ENCODE measurements at places on chromosomes 16 and 17. TPM values are rescaled to one million over a fixed set of nuclear protein-coding genes. Genes with fewer than 3 reads are reported as not detected.

- H3K27ac ChIP-seq, result no peak overlapping the region
- no peaks in the 10 kb centered on the region for H3K27me3 ChIP-seq
- DNase-seq, result no peak
- peaks cover 2% of the 10 kb centered on the region for H3K4me1 ChIP-seq
Measured at GRCh38 chr17:19415311-19415710, 4.3 kb downstream of the RNF112 start.

Gene CD300A
- 2.4 TPM for total RNA-seq

Gene B4GALNT2
- total RNA-seq, result not detected

DNA sequence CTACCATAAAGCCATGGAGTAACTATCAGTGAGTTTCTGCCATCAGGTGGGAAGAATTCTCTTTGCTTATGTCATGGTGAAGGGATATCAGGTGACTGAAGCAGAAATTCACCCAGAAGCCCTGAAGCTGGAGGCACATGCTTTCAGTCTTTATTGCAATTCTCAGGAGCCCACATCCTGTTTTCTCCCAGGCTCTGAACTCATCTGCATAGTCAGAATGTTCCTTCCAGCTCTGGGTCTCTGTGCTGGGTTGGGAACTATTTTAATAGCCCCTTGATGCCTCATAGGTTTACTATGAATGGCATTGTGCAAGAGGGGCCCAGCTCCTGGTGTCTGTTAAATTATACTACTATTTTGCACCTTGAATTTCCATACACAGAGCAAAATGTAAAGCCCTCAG lies 198.4 kb upstream of the SOX9 start:
- H3K4me3 ChIP-seq, result no peak overlapping the region
- H3K36me3 ChIP-seq, result no peaks in the 10 kb centered on the region
- H3K27ac ChIP-seq, result no peak overlapping the region
- DNase-seq, result no peak
- peaks cover 4% of the 10 kb centered on the region for H3K4me1 ChIP-seq

Gene GNPTG
- total RNA-seq, result 19.2 TPM

- H3K27me3 ChIP-seq, result no peaks in the 10 kb centered on the region
- H3K4me3 ChIP-seq, result no peak overlapping the region
- H3K27ac ChIP-seq, result no peak overlapping the region
- DNase-seq, result no peak
Measured at GRCh38 chr16:65666132-65666941, 544.5 kb upstream of the CDH11 start.

- no peak for DNase-seq
- H3K36me3 ChIP-seq, result peaks cover 16% of the 10 kb centered on the region
- peaks cover 27% of the 10 kb centered on the region for H3K4me1 ChIP-seq
- peak overlapping the region; percentile 94 for H3K4me3 ChIP-seq
- peaks cover 7% of the 10 kb centered on the region for H3K27me3 ChIP-seq
- H3K27ac ChIP-seq, result peak overlapping the region; percentile 97
Measured at GRCh38 chr17:2043785-2044184, 2.0 kb downstream of the OVCA2 start.

DNA sequence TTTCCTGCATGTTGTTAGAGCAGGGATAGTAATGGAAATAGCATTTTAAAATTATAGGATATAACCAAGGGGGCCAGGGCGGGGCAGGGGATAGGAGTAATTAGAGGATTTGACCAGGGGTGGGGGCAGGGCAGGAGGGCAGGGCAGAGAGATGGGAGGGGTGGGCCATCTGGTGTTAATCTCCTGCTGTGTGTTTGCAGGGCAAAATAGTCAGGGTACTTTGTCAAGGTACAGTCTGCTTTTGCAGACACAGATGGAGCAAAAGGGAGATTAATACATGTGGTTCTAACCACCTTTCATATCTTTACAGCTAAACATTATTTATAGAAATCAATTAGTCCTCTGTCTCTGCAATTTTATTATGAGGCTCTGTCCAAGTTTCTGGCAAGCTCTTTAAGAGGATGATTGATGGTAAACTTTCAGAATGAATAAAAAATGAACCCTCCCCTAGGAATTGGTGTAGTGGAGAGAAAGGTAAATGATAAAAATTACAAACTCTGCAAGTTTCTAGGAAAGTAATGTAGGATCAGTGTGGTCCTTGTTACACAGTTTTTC lies 6.6 kb downstream of the ANKFN1 start:
- H3K27me3 ChIP-seq, result no peaks in the 10 kb centered on the region
- no peak overlapping the region for H3K4me3 ChIP-seq
- no peaks in the 10 kb centered on the region for H3K36me3 ChIP-seq
- H3K4me1 ChIP-seq, result no peaks in the 10 kb centered on the region
- no peak overlapping the region for H3K27ac ChIP-seq

Gene SLC47A1
- total RNA-seq, result 0.11 TPM

Gene KRT36
- total RNA-seq, result not detected

DNA sequence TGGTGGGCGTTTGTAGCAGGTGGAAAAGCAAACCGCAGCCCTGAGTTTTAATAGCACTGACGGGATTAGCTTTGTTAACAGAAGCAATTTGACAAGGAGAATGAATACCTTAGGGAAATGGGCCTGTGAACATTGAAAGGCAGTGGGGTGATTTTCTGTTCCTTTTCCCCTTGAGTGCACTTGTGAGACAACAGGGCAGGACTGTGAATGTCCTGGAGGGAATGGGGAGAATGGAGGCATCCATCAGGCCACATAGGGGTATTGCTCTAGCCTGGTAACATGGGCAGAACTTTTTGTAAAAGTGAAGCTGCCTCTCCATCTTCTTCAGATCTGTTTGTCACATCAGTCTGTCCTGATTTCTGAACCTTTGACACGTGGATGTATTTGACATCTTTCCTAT lies 26.2 kb downstream of the USP43 start:
- H3K36me3 ChIP-seq, result no peaks in the 10 kb centered on the region
- H3K27me3 ChIP-seq, result peaks cover 4% of the 10 kb centered on the region
- H3K27ac ChIP-seq, result no peak overlapping the region
- no peak for DNase-seq
- H3K4me3 ChIP-seq, result no peak overlapping the region
- H3K4me1 ChIP-seq, result peaks cover 6% of the 10 kb centered on the region

Gene KRTAP9-8
- not detected for total RNA-seq

Gene CD300LB
- not detected for total RNA-seq

Gene EEF2KMT
- 20.5 TPM for total RNA-seq

Gene PPP1R27
- not detected for total RNA-seq

Gene DDX42
- 96.0 TPM for total RNA-seq

DNA sequence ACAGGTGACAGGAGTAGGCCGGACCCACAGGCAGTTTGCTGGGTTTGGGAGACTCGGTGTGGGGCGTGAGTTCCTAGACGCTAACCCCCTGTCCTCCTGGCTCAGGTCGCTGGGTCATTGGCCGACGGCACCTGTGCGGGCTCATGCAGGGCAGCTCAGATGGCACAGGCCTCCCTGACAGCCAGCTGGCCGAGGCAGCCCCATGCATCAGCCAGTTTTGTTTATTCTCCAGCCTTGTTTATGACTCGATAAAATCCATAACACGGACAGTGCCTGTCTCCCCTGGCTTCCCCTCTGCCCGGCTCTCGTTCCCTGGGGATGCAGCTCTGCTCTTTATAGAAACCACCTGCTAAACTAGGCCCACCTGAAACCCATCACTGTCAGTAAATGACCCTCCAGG lies 46.0 kb downstream of the SDK2 start:
- H3K4me3 ChIP-seq, result no peak overlapping the region
- peaks cover 22% of the 10 kb centered on the region for H3K4me1 ChIP-seq
- H3K36me3 ChIP-seq, result no peaks in the 10 kb centered on the region
- DNase-seq, result no peak

- no peak overlapping the region for H3K4me3 ChIP-seq
- peaks cover 9% of the 10 kb centered on the region for H3K4me1 ChIP-seq
- peaks cover 33% of the 10 kb centered on the region for H3K36me3 ChIP-seq
- no peaks in the 10 kb centered on the region for H3K27me3 ChIP-seq
Measured at GRCh38 chr16:67236563-67237395, 9.8 kb downstream of the TMEM208 start.

DNA sequence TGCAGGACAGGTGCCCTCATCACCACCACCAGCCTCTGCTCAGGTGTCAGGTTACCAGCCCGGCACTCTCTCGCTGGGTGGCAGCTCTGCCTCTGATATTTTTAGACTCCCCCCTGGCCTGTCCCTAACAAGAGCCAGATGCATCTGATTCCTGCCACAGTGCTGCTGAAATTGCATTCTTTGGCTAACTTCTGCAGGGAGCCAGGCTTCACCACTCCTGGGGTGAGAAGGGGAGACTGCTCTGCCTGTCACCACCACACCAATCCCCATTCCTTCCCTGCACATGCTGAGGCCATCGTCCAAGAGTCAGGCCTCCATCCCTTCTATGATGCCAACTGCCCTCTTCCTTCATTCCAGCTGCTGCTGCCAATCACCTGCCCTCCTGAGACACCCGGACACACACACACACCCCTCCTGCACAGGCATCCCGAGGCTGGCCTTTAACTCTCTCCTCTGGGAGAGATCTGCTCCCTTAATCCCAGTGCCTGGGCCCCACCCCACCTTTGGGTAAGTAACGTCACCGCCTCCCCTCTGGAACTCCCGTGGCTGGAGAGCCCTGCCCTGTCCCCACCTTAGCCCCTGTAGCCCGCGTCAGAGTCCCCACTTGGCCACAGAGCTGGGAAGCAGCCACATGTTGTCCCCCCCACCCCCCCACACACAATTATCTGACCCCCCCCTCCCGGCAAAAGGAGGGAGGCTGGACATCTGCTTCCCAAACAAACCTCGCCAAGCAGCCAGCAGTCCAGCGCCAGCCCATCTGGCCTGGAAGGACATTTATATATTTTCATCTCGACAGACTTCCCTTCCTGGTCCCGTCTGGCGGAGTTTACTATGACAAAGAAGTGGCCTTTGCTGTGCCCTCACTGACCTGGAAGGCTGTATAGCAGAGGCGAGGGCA lies 2.8 kb downstream of the EMP2 start:
- H3K27me3 ChIP-seq, result peaks cover 31% of the 10 kb centered on the region
- no peak overlapping the region for H3K27ac ChIP-seq
- H3K4me3 ChIP-seq, result no peak overlapping the region
- H3K36me3 ChIP-seq, result no peaks in the 10 kb centered on the region
- no peaks in the 10 kb centered on the region for H3K4me1 ChIP-seq

GRCh38 chr17:17435323-17435722 lies 41.5 kb upstream of the MED9 start:
- H3K36me3 ChIP-seq, result no peaks in the 10 kb centered on the region
- H3K4me3 ChIP-seq, result no peak overlapping the region
- peaks cover 5% of the 10 kb centered on the region for H3K4me1 ChIP-seq
- H3K27ac ChIP-seq, result no peak overlapping the region
- DNase-seq, result no peak

Gene BHLHA9
- total RNA-seq, result not detected

Gene PLSCR3
- 62.6 TPM for total RNA-seq

DNA sequence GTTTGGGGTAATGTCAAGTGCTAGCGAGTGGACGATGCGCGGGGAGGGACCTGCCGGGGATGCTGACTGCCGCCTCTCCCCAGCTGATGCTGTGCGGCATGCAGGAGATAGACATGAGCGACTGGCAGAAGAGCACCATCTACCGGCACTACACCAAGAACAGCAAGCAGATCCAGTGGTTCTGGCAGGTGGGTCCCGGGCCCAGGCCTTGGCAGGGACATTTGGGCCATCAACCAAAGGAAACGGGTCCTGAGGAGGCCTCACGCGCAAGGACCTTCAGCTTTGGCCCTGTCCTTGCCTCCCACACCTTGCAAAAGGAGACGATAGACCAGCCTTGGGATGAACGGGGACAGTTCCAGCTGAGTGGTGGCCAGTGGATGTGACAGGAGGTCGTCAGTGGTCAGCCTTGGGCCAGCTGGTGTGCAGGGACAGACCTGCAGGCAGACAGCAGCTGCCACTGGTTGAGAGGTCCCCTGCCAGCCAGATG lies 13.6 kb upstream of the CLEC18A start:
- peaks cover 7% of the 10 kb centered on the region for H3K36me3 ChIP-seq
- DNase-seq, result no peak
- H3K4me3 ChIP-seq, result no peak overlapping the region
- H3K4me1 ChIP-seq, result no peaks in the 10 kb centered on the region

GRCh38 chr17:73478768-73479424 lies 165.3 kb downstream of the SDK2 start:
- H3K27me3 ChIP-seq, result no peaks in the 10 kb centered on the region
- no peak overlapping the region for H3K4me3 ChIP-seq
- DNase-seq, result no peak

GRCh38 chr16:997440-998051 lies 16.0 kb downstream of the SOX8 start:
- no peaks in the 10 kb centered on the region for H3K36me3 ChIP-seq
- H3K27ac ChIP-seq, result peak overlapping the region; percentile 46
- peaks cover 45% of the 10 kb centered on the region for H3K4me1 ChIP-seq
- DNase-seq, result peak; percentile 70

Gene SCGB1C2
- total RNA-seq, result not detected

Gene CHST4
- total RNA-seq, result 0.16 TPM

Gene CMC2
- total RNA-seq, result 105 TPM

DNA sequence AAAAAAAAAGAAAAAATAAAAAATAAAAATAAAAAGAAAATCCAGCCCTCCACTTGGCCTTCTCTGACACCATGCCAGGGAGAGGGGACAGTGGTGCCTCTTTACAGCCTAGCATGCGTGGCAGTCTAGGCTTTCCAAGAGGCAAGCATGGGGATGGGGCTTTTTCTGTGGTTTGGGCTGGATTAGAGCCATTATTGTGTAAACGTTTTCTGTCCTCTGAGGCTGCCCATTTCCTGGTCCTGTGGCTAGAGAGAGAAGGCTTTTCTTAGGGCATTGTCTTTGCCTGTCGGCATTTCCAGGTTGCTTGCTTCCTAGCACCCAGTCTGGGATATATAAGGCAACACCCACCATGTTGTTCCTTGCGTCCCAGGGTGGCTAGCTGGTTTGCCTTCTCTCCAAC lies 2.7 kb upstream of the DHRS7B start:
- H3K27me3 ChIP-seq, result peaks cover 1% of the 10 kb centered on the region
- H3K36me3 ChIP-seq, result no peaks in the 10 kb centered on the region
- no peak for DNase-seq
- H3K4me3 ChIP-seq, result no peak overlapping the region
- no peak overlapping the region for H3K27ac ChIP-seq

Gene NPTX1
- 3.4 TPM for total RNA-seq

- no peaks in the 10 kb centered on the region for H3K36me3 ChIP-seq
- H3K27ac ChIP-seq, result no peak overlapping the region
- no peak overlapping the region for H3K4me3 ChIP-seq
- DNase-seq, result no peak
- no peaks in the 10 kb centered on the region for H3K27me3 ChIP-seq
Measured at GRCh38 chr16:85103114-85104079, 8.9 kb downstream of the CIBAR2 start.

DNA sequence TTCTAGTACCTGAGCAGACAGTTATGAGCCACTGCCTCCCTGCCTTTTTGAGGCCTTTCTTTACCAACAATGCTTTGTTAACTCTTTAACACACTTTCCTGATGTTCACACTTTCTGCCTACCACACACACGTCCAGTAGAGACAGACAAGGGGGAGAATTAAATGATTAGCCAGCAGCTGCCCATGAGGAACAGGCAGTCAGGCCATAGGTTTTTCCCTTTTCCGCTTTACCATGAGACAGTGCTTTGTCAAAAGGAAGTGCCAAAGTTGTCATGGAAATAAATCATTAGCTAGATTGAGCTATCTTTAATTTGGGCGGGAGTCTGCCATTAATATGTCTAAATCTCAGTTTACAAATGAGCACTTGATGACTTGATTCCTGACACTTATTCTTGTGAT lies 102.1 kb downstream of the PITPNC1 start:
- DNase-seq, result no peak
- H3K27me3 ChIP-seq, result no peaks in the 10 kb centered on the region
- H3K36me3 ChIP-seq, result peaks cover 6% of the 10 kb centered on the region
- peak overlapping the region; percentile 97 for H3K27ac ChIP-seq
- H3K4me1 ChIP-seq, result peaks cover 81% of the 10 kb centered on the region
- peak overlapping the region; percentile 80 for H3K4me3 ChIP-seq

Data from activated CD8-positive, alpha-beta T cell treated with anti-CD3 and anti-CD28 coated beads for 36 hours (primary cell).